ENCODE measurements at places on chromosomes 2 and 18.

DNA sequence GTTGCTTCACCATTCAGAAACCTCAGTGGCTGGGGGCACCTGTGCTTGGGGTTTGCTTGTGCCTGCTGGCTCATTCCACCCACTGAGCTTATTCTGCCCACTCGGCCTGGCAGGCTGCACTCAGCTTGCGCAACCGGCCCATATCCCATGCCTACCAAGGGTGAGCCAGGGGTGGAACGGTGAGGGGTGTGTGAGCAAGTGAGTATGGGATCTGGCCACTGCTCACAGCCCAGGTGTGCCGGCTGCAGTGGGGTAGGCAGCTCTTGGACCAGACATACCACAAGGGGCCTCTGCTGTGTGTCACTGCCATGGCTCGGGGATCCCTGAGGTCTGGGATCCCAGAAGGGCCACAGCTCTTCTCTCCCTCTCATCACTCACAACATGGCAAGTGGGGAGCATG, 1000.5 kb upstream of the CRIM1 start:
- no peak for DNase-seq

GRCh38 chr2:237044281-237044680, 41.4 kb upstream of the COPS8 start:
- no peak for DNase-seq

- no peak for DNase-seq
Measured at GRCh38 chr2:59413751-59414570, 1139.5 kb downstream of the BCL11A start.

DNA sequence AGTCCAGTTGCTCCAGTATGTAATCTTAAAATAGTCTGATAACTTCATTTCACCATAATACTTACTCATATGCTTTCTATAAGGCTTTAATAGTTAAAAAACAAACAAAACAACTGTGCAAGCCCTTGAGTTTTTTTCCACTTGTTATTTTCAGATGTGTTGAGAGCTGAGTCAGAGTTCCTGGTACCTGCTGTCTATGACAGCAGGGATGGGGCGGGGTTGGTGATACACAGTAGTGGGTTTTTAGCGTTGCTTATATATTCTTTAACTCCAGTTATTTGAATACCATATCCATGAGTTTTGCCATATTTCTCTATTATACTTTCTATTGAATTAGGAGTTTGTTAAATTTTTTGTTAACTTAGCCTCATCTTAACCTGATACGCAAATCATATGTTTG, 5.0 kb downstream of the NAPG start:
- DNase-seq, result no peak

DNA sequence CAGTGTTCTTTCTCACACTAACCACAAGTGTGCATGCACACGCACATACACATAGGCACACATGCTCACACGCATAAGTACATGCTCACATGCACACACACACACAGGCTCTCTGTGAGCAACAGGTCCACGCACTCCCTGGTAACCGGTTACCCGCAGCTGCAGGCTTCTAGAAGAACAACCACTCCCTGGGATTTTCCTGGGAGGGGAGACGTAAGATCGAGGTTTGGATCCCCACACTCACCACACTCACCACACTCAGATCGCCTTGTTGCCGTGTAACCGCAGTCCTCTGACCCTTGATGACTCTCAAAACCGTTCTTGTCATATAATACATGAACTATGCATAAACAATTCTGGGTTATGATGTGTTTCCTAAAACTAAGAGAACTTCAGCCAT, 42.2 kb downstream of the TTC32 start:
- DNase-seq, result no peak

DNA sequence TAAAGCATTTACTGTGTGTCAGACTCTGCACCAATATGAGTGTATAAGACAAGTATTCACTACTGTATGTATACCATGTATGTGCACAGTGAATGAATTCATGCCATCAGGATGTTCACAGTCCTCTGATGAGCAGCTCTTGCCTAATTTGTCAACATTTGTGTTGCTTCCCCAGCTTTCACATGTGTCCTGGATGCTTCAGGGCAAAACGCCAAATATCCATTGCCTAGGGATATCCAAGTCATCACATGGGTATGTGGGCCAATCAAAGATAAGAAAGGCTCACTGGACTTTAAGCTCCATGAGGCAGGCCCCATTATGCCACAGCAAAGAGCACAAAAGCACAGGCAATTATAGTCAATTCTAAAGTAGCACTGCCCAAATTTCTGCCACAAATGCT, 134.2 kb upstream of the CHAC2 start:
- no peak for DNase-seq

GRCh38 chr2:237209885-237210284, 124.2 kb downstream of the COPS8 start:
- no peak for DNase-seq

DNA sequence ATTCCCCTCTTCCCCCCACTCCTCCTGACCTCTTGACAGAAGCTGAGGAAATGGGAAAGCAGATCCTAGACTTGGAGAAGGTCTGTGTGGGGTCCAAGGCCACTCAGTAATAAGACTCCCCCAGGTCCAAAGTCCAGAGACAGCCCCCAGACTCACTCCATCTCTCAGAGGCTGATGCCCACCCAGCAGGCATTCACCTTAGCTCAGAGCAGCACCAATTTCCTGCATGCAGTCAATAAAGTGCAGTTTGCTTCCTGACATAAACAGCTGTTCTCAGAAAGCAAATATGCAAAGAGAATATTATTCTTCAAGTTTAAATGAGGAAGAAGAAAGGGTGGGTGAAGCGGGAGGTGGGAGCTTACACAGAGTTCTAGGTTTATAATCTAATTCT, 84.1 kb upstream of the RTN4 start:
- peak; percentile 47 for DNase-seq

GRCh38 chr2:181352158-181352557, 105.0 kb upstream of the ITGA4 start:
- DNase-seq, result peak; percentile 79

DNA sequence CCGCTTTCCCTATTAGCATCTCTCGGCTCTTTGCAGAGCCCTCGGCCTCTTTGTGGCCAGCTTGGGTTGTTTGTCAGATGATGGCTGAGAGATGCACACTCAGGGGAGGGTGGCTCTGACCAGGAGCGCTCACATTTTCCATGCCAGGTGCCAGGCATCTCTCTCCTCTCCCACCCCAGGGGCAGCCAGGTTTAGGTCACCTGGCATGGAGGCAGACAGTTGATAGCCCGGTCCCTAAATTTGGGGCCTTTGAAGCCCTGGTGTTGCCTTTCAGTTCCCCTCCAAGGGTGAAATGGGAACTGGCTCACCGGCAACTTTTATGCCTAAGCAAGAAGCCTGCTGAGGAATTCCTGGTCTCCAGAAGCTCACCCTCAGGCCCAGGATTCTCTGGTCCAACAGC, 19.1 kb downstream of the LBH start:
- DNase-seq, result no peak

DNA sequence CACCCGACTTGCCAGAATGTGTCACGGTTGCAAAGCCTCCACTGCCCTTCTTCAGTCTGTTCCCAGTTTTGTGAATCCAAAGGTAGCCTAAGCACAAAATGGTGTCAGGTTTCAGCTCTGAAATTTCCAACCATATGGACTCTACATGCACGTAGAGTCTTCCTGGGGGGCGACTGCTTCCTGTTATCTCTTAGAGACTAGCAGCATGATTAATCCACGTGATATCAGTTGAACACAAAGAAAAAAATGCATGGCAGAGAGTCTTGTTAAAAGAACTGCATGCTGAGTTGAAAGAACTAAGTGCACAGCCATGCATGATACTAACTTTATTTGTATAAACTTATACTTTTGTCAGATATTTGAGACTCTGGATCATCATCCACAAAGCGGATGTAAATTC, 404.4 kb downstream of the SOCS6 start:
- DNase-seq, result peak; percentile 24

- no peak for DNase-seq
Measured at GRCh38 chr18:22344908-22345670, 72.6 kb downstream of the CTAGE1 start.
